MCF 10A (cell line): ENCODE measurements at places on chromosomes 1 and 21. TPM values are rescaled to one million over a fixed set of nuclear protein-coding genes. Genes with fewer than 3 reads are reported as not detected.

- DNase-seq = no peak
These were observed 41.7 kb downstream of the CASZ1 start for GRCh38 chr1:10754568-10755329.

GRCh38 chr1:76109404-76109803 lies 34.9 kb downstream of the ST6GALNAC3 start:
- DNase-seq = no peak

GRCh38 chr1:245894843-245895242 lies 612.2 kb downstream of the SMYD3 start:
- no peak for DNase-seq

- DNase-seq = no peak
These were observed 83.2 kb upstream of the PBX1 start for GRCh38 chr1:164475834-164476233.

DNA sequence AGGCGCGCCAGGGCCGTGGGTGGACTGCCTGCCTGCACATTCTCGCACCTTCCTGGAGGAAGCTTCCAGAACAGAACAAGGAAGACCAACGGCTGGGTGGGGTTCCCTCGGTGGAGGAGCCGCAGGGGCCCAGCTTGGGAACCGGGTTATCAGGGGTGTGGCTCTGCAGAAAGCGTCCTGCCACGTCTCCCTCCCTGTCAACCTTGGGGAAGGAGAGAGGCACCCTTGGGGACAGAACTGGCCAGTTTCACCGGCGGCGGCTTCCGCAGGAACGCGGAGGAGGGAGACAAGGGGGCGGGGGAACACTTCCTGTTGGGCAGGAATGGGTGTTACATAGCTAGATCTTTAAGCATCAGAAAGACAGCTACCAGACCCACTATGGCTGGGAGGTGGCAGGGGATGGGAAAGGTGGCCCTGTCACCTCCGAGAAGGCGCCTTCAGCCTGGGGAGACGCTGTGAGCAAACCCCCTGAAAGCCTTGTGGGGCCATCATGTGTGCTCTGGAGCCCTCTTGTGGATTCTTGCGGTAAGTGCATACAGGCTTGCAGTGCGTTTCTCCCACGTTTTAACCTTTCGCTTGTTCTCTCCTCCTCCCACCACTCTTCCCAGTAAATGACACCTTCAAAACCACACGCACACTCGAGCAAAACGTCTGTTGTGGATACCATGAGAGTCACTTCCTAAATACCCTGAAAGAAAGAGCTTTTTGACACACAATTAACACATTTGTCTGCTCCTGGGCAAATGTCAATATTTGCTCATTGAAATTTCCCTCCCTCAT lies 3.8 kb upstream of the PLEKHA6 start:
- DNase-seq = peak; percentile 92

DNA sequence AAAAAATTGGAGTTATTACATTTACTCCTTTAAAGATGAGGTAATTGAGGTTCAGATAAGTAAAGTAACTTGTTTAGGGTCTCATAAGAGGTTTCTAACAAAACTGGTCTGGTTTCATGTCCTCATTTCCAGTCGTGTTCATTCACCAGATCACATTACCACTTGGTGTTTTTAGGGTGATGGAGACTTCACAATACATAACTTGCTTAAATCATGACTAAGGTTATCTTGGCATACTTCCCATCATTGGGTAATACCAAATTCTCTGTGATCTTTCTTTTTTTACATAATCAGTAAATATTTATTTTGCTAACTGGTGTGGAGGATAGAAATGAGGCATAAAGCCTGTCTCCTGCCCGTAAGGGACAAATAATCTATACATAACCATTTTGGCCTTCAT lies 31.6 kb upstream of the RPTN start:
- DNase-seq = peak; percentile 98

- peak; percentile 52 for DNase-seq
These were observed at the start of gene GSTM4 for GRCh38 chr1:109655615-109656519. TSS of gene GSTM4 (plus strand) at chr1:109656099. CDS start at chr1:109656390, 291 bp downstream.

Gene RXFP4
- total RNA-seq = not detected in 2 replicates

DNA sequence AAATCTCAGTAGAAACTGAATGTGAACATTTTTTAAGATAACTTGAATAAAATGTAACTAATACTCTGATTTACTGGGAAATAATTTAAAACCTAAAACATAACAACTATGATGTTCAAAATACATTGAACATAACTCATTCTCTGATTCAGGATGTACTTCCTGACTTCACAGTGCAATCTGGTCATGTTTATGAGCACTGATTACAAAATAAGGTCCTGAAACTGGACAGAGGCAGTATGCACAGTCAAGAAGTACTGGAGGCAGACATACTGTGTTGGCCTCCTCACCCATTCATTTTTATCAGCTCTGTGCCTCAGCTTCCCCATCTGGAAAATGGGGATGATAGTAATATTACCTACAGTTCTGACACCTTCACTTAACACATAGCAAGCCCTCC lies 651.3 kb downstream of the PTPRC start:
- DNase-seq = peak; percentile 15

DNA sequence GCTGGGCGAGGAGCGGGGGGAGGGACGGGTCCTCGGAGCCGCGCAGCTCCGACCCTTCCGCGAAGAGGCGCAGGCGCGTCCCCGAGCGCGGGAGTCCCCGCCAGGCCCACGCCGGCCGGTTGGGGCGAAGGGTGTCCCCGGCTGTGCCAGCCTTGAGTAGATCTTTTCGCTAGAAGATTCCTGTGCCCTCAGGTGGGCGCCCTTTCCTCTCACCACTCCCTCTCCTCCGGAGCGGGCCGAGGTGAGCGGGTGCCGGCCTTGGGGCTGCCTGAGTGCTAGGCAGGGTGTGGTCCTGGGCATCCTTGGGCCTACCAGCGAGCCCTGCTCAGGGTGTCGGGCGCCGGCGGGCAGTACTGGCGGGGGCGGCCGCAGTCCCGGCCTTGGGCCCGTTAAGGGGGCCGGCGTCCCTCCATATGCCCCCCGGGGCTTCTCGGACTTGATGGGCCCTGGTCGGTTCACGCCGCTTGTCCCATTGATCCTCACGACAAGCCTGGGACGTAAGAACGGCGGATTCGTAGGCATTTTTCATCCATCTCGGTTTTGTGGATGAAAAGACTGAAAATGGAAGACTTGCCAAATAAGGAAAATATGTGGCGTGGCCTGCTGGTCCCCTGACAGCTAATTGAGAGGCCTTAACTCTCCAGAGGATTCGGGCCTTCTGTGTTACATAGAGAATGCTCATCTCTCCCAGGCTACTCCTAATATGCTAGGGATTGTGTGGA lies 712 bp downstream of the DEGS1 start:
- peak; percentile 80 for DNase-seq

GRCh38 chr1:94036730-94037129 lies 84.2 kb downstream of the ABCA4 start:
- DNase-seq = peak; percentile 65

- peak; percentile 26 for DNase-seq
These were observed 19.7 kb upstream of the GPR52 start for GRCh38 chr1:174428033-174428432.
